ENCODE measurements at places on chromosomes 13 and 19. TPM values are rescaled to one million over a fixed set of nuclear protein-coding genes. Genes with fewer than 3 reads are reported as not detected.

ZNF492 gene
- total RNA-seq = 0.09 TPM

CYP2A7 gene
- total RNA-seq = not detected

DIAPH3 gene
- 1.8 TPM for total RNA-seq

OVOL3 gene
- total RNA-seq = not detected
